CD4-positive, alpha-beta T cell treated with Interferon alpha-2 for 1 hour (primary cell): ENCODE measurements at places on chromosomes 4 and X.

GRCh38 chr4:150619042-150619441, 37.1 kb downstream of the MAB21L2 start:
- no peak for DNase-seq

- no peak for DNase-seq
These were observed 243.4 kb downstream of the SCFD2 start for GRCh38 chr4:53122280-53123116.

DNA sequence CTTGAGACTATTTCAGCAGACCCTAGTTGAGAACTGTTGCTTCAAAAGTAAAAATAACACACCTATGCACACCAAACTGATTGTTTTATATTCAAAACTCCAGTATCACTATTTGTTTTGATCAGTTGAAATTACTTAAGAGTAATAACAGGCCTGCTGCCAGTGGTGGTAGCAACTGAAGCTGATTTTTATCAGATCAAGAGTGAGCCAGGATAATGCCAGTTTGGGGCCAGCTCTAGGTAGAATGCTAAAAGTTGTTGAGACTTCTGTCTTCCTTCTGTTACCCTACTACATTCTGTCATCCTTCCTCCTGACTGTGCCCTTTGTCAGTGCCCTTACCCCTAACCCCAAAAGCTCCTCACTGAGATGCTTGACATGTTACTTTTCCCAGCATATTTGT, 228.7 kb upstream of the SPRY1 start:
- DNase-seq = no peak

- DNase-seq = no peak
These were observed 433.9 kb upstream of the ATOH1 start for GRCh38 chr4:93394545-93395081.

GRCh38 chr4:124337874-124338273, 374.7 kb downstream of the ANKRD50 start:
- DNase-seq = no peak

DNA sequence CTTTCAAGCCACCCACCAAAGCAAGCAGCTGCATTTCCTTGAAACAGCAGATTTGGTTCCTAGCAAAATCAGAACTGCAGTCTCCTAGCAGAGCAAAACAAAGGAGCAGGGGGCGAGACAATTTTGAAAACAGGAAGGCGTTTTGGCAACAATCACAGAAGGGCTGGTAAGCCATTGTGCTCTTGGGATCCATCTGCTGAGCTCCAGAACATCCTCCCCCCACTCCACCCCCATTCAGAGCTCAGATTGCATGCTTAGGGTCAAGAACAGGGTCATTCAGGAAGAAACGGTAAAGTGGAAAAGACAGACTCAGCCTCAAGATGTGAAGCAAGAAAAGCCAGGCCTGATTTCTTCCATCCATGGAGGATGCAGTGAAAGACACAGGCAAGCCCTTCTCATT, 7.6 kb upstream of the PCDH19 start:
- DNase-seq = no peak

DNA sequence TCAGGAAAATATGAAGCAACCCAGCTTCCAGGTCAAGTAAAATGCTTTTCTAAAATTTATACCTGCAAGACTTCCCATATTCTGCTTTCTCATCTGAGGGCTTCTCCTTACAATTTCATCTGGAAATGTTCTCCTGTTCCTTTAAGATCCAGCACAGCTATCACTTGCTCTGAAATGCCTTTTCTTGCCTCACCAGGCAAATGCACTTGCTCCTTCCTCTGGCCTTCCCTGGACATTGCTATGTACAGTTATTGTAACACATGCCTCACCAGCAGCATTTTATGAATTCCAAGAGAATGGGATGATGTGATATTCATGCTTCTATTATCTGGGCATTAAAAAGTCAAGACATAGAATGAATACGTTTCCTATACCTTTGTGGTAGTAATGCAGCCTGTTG, 842.1 kb upstream of the INTU start:
- no peak for DNase-seq

- DNase-seq = no peak
These were observed 3.1 kb downstream of the BMP2K start for GRCh38 chr4:78779280-78779679.

DNA sequence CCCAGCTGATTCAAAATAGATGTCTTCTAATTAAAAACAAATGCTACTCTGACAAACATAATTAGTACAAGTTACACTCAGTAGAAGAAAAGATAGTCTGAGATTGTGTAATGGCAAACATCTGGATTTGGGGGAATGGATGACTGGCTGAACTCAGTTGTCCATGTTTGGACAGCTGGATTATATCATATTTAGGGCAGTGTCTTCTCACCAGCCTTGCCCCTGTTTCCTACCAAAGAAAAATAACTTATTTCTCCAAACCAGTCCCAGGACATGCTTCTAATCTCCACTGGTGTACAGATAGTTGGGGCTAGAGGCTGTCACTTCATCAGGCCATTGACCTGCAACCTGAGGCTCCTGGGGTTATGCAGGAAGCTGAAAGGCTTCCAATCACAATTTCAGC, 237.3 kb downstream of the USP46 start:
- DNase-seq = no peak

GRCh38 chrX:96480081-96480480, 204.6 kb upstream of the DIAPH2 start:
- DNase-seq = no peak

- no peak for DNase-seq
These were observed 17.6 kb downstream of the LNX1 start for GRCh38 chr4:53573696-53574095.

- no peak for DNase-seq
These were observed 21.1 kb upstream of the SMIM10 start for GRCh38 chrX:134969726-134970125.

- no peak for DNase-seq
These were observed 1.1 kb upstream of the USP38 start for GRCh38 chr4:143183513-143184216.
